ENCODE measurements at places on chromosomes 2 and 18.

- no peak for DNase-seq
Measured at GRCh38 chr2:181955010-181955409, 30.6 kb upstream of the PPP1R1C start.

DNA sequence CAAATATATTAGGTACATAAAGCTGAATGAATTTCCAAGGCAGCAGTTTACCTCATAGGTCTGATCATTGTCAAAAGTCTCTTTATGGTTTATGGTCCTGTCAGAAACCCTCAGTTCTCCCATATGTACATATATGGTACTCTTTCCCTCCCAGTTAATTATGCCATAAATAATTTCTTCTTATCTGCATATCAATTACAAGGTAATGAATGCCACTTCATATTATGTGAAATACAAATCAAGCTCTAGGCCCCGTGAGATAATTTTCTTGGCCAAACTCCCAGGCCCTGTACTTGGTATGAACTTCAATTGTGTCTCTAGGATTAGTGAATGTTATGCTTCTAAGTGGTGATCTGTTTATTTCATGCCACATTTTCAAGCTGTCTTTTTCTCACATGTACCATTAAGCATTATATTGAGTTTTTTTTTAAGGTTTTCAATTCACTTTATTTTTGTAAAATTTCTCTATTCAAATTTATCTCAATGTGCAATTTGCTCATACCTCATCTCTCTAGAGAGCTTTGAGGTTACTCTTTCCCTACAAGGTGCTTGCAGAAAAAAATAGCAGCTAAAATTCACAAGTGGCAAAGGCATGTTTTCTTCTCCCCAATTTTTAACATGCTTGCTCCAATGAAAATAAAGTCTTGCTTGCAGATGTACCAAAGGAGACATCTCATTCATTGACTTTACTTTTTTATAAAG lies 430.6 kb upstream of the VRK2 start:
- no peak for DNase-seq

DNA sequence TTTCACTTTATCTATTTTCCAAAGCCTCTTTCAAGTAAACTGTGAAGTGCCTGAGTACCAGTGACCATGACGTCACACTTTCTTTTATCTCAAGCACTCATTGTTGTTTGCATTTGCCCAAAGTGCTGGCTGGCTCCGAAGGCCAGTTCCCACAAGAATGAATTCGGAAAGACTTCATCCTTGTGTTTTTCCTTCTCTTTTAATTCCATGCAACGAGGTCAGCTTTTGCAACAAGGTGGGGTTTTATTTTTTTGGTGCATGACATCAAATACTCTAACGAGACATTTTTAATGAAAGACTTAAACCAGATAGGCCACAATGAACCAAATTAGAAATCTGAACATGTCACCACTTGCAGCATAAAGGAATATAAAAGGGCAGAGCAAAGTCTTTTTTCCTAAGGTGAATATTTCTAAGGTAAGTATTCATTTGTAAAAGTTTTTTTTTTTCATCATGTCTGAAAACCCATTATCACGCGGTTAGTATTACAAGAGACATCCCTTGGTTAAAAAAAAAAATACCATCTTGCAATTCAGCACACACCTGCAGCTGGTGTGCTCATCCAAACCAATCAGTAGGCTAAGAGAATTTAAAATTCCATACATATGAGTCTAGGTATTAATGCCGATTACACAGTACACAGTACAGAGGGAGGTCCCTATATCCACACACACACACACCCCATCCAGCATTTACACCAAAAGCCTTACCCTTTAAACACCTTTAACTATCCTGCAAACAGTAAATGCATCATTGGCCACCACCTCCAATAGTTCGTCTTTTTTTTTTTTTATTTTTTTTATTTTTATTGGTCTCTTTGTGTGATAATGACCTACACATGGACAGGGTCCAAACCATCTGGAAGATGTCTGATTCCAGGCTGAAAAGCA lies 2.3 kb downstream of the ARL4C start:
- no peak for DNase-seq

DNA sequence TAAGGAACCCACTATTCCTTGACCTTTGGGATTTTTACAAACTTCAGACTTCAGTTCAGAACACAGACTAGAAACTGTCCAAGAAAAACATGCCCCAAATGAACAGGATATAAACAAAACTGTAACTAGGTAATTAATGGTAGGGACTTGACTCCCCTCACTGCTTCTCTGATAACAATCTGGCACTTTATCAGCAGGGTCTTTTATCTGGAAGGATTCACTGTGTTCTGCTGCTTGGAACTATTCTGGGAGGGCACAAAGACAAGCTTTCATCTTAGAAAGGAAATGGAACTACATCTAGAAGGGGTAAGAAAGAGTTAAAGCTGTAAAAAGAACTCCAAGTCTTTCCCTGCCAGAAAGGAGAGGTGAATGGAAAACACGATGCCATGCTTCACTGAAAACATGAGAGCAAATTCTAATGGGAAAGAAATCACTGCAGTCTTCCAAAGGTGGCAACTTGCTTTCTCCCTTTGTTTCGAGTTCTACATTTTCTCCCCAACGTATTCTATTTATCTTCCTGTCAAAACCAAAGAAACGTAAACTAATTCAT lies 181.2 kb downstream of the THADA start:
- DNase-seq = no peak

DNA sequence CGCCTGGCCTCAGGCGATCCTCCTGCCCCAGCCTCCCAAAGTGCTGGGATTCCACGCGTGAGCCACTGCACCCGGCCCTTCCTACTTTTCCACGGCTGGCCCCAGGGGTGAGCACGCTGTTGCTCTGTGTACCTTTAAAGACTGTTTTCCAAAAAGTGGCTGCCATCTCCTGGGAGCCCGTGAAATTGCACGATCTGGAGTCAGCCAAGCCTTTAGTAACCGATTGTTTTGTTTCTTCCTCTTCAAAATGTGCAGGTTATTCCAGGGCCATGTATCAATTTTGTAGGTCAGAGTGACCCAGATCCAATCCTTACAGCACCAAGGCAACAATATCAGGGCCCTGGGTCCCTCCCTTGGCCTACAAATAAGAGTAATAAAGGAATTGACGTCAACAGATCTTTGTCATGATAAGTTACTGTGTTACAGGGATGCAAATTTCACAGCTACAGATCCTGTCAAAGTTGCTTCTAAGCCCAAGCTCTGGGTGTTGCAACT lies 135.6 kb upstream of the ZNF236 start:
- peak; percentile 19 for DNase-seq

DNA sequence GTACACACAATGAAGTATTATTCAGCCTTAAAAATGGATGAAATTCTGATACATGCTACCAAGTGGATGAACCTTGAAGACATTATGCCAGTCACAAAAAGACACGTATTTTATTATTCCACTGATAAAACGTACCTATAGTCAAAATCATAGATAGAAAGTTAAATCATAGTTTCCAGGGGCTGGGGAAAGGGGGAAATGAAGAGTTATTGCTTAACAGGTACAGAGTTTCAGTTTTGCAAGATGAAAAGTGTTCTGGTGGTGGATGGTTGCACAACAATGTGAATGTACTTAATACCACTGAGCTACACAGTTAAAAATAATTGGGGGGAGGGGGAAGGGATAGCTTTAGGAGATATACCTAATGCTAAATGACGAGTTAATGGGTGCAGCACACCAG lies 279.0 kb upstream of the STON1 start:
- no peak for DNase-seq

GRCh38 chr2:223488814-223489213 lies 113.3 kb downstream of the SCG2 start:
- DNase-seq = no peak

- no peak for DNase-seq
Measured at GRCh38 chr2:58122540-58122939, 75.9 kb downstream of the VRK2 start.

DNA sequence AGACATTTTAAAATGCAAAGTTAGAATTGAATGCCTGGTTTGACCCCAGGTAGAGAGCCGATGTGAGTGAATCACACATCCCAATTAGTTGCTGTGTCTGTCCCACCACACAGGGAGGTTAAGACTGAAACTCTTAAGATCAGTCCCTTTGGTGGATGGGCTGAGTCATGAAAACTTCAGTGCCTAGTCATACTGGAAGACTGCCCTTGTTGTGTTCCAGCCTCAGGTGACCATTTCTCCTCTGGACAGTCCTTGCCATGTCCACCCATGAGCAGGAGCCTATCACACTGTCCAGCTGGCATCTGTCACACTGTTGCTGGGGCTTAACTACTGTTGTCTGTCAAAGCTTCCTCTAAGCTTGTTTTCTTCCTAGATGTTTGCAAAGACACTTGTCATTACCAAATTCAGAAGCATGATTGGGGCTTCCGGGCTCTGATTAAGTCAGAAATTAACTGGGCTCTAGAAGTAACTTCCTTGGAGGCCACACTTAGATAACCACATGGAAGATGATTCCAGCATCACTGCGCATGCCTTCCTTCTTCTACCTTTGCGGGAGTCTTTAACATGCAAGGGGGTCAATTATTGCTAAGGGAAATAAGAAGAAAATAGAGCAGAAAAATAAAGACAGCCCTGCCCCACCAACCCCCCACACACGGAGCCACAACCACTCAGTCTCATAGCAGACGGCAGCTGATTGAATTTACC lies 21.3 kb downstream of the CYRIA start:
- DNase-seq = no peak

- no peak for DNase-seq
Measured at GRCh38 chr2:141711627-141712026, 419.2 kb downstream of the LRP1B start.

DNA sequence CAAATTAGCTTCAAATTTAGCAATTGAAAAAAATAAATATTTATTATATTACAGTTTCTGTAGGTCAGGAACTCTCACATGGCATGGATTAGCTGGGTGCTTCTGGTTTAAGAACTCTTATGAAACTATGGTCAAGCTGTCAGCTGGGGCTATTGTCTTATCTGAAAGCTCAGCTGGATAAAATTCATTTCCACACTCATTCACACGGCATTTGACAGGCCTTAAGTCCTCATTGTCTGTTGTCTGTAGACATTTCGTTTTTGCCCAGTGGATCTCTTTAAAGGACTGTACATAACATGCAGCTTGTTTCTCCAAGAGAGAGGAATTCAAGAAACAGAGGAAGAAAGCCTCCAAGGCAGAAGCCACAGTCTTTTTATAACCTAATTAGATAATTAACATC lies 1556.8 kb upstream of the SLC39A10 start:
- no peak for DNase-seq

DNA sequence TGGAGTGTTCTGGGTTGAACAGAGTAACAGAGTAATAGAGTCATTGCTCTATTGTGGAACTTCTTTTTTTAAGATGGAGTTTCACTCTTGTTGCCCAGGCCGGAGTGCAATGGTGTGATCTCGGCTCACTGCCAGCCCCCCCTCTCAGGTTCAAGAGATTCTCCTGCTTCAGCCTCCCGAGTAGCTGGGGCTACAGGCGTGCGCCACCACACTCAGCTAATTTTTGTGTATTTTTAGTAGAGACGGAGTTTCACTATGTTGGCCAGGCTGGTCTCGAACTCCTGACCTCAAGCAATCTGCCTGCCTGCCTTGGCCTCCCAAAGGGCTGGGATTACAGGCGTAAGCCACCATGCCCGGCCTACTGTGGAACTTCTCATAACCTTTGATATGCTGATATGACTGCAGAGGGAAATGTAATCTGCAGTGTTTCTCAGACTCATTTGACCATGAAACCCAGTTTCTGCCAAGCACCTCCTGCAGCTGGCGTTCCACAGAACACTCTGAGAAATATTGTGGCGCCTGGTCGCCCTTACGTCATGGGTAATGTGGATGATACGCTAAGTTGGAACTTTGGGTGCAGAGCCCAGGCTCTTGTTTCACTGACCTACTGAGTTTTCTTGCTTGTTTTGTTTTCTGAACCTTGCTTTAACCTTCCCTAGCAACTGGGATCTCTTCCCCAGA lies 213.8 kb downstream of the BCL2 start:
- no peak for DNase-seq

All from C1 segment of cervical spinal cord (tissue), 14 donors.